Effector CD4-positive, alpha-beta T cell (primary cell): ENCODE measurements at places on chromosomes 3 and 15.

DNA sequence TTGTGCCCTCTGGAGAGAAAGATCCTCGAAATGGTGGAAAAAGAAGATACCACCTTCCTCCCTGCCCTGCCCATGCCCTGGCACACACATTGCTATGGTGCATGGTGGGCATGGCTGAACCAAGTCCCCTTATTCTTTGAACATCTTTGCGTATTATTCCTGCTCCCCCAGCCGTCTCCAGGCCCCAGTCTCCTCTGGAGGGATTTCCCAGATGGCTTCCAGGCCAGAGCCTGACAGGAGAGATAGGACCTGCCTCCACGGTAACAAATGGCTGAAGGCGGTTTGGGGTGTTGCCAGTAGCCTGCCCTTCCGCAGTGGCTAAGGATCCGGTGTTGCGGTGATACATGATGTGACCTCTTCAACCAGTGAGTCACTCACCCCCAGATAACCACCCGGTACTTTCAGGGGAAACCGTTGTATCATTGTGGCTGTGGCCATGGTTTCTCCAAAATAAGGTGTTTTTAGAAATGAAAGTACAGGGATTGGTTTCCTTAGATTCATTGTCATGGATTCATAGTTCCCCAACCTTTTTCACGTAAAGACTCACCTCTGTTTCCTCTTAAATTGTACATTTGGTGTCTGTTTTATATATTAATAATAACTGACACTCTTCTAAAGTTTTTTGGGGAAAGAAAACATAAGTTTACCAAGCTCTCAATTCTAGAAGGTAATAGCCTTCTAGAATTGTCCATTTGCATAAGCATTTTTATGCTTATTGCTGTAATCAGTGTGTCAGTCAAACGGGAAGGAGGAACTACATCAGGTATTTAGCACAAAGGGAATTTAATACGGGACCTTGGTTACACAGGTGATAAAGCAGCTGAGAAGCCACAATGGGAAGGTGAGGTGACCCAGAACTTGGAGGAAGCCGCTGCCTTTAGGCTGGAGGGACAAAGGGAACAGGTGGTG lies 25.9 kb downstream of the SMAD3 start:
- DNase-seq = peak; percentile 63

GRCh38 chr3:185984203-185984602 lies 46.4 kb upstream of the TRA2B start:
- no peak for DNase-seq

DNA sequence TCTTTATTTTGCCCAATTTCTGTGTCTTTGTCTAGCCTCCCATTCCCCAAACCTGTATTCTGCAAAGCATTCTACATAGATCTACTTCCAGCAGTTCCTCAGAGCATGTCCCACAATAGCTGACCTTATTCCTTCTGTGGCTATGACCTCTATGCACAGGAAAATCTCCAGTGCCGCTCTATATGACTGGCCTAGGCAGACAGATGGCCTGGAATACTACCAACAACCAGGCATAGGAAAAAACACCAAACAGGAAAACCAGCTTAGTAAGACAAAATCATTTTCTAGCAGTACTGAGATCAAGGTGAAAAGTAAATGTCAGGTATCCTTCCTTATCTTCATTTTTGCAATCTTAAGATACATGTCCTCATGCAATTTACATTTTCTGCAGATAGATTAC lies 1115.0 kb downstream of the IGSF11 start:
- DNase-seq = no peak

GRCh38 chr15:75636026-75636425 lies 4.0 kb downstream of the IMP3 start:
- no peak for DNase-seq

DNA sequence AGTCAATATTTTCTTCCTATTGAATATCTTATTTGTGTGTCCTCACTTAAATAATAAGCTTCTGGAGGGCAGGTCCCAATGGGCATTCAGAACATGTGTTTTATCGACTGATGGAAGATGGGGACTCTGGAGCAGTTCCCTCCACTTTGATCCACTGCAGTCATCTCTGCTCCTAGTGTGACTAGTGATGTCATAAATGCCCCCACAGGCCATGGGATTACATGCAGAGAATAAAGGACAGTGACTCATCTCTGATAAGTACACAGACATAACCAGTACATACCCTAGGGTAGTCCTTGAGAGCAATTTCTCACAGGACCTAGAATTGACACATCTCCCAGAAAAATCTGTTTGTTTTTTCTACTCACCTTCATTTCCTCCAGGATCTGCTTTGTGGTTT lies 49.4 kb upstream of the FMN1 start:
- no peak for DNase-seq

DNA sequence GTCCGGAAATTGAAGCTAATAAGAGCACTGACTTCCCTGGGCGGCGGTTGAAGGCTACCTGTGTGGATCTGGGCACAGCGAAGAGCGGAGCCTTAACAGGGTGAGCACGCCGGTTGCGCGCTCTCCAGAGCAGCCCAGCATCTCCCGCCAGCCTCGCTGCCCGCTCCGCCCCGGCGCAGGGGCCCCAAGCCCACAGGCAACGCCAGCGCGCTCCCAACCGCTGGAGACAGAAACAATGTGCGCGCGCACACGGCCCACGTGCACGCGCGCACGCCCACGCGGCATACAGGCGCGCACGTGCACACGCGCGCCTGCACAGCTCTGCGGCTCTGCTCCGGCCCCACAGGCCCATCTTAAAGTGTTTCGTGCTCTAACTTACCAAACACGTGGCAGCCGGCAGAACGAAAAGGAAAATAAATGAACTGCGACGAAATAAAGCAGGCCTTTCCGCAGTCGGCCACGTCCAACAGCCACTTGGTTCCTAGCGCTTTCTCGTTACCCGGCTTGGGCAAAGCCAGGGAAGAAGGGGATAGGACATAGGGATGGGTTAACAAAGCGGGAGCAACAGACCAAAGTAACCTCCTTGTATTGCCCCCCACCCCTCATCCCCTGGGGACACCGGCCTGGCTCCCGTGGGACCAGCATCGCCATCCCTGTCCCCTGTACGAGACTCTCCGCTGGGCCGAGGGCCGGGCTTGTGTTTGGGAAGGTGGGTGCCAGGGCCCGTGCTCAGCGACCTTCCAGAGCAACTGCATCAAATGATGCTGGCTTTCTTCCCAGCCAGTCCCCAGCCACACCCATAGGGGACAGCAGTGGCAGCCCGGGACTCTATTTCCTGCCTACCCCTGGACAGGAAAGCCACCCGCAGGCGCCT lies 203.7 kb downstream of the ABHD5 start:
- DNase-seq = no peak

DNA sequence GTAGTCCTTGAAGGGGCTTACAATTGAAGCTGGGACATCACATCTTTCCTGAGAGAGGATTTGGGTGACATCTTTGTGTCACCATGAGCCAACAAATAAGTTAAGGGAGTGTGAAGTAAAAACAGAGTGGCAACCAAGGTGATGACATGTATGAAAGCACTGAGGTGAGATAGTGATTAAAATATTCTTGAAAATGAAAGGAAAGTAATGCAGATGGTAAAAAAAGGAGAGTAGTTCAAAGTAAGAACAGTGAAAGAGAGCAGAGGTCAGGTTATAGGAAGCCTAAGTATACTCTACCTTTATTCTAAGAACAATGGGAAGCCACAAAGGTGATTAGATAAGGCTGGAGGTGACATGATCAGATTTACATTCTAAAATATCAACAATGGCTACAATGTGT lies 486.1 kb downstream of the DIPK2A start:
- no peak for DNase-seq

DNA sequence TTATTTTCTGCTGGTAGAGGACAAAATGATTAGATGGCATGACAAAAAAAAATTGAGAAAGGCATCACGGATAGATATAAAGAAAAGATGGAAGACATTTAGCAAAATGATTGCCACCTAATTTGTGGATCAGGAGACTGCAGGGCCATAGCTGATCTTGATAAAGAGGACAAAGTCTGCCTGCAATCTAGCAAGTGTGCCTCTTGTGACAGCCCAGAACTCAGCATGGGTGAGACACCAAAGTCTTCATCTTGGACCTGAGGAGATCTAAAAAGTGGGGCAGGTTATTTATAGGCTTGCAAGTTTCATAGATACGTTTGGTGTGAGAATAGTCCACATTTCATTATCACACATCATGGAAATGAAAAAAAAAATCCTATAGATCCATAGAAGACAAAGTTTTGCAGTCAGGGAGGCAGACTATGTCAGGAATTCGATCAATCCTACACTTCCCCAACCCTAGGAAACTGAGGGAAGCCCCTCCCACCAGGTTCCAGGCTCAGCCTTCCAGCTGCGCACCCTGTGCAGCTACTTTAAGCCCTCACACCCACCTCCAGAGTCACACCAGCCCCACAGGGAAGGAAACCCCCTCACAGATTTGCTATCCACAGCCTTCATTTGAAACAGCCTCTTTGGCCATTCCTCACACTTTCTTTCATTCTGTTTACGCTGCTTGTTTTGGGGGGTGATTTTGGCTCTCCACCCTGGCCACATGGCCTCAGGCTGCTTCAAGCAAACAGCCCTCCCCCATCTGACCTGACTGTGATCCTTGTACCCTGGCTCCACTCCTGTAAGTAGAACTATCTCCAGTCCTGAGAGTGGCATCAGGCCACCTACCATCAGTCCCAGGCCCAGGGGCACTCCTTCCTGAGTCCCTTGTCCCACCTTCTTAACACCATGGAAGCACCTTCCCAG lies 28.1 kb upstream of the KLHL6 start:
- DNase-seq = no peak

DNA sequence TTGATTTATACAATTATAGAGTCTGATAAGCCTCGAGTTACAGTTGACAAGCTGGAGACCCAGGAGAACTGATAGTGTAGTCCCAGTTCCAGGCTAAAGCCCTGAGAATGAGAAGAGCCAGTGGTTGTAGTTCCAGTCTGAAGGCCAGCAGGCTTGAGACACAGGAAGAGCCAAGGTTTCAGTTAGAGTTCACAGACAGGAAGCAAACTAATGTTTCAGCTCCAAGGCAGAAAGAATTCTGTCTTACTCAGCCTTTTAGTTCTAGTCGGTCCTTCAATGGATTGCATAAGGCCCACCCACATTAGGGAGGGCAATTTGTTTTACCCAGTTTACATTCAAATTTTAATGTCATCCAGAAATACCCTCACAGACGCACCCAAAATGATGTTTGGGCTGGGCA lies 102.7 kb downstream of the CDIN1 start:
- no peak for DNase-seq
